ENCODE measurements at places on chromosomes 7 and 10. TPM values are rescaled to one million over a fixed set of nuclear protein-coding genes. Genes with fewer than 3 reads are reported as not detected.

Gene SLC16A9
- 0.32 TPM for polyA plus RNA-seq

GRCh38 chr7:35596061-35596460 is 98.9 kb downstream of the HERPUD2 start:
- no peak for DNase-seq

Gene LRRD1
- not detected for polyA plus RNA-seq

DNA sequence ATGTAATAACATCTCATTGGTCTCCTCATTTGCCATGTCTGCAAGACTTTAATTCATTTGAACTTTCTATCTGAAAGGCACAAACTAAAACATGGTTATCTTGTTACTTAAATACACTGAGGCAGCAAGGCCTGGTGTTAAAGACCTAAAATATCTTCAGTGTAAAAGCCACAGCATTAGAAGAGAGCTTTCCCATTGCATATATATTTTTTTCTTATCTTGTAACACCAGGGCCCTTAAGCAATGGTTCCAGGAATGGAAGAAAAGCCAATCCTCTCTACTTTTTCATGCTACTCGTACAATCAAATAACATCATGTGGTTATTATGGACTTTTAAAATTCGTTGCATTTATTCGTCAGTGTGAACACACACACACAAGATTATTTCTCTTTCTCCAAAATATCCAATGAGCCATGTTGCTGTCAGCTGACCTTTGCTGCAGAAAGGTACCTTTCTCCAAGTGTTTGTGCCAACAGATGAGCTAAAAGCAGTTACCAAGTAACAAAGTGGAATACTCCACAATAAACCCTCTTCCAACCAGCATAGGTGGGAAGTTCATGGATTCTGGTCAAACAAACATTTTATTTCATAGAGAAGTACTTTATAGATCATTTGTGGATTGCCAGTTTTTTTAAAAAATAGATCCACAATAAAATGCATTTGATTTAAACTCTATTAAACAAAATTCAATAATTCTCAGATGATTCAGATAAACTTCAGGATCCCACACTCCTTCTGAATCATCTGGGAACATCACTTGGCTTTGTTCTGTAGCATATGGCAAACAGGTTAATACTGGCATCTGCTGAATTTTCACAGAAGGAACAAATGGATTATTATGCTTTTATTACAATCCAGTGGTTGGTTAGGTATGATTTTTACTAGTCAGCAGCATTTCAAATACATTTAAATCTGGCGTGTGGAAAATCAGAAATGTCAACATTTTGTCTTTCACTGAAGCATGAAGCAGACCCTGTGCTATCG is 63.3 kb upstream of the AGBL3 start:
- no peak for DNase-seq

DNA sequence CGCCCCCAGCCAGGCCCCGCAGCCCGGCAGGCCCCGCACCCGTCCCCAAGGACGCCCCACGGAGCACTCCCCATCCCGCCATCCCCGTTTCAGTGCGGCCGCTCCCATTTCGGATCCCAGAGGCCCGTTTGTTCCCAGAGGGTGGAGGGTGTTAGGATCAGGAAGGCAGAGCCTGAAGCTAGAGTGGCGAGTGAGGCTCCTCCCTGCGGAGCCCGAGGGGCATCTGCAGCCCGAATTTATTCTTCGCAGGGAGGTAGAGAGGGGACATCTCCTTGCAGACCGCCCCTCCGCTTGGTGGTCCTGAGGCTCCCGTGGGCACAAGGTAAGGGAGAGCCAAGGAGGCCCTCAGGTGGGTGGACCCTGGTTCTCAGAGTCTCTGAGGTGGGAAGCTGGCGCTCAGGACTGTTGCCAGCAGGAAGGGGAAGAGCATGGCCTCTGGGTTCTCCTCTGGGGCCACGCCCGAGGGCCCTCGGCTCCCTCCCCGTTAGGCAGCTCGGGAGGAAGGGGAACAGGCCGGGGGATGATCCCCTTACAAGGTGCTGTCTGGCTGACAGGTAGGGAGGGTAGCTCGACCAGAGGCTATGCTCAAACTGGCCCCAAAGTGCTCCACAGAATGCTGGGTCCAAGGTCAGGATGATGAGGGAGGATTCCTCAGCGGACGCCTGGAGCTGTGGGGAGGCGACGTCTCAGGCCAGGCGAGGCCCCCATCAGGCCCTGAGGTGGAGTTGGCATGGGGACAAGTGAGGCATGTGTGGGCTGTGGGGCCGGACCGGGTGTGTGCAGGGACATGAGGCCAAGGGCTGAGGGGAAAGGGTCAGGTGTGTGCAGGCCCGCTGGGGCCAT is 17.4 kb downstream of the POLL start:
- DNase-seq = no peak

Gene FRMD4A
- polyA plus RNA-seq = not detected

GRCh38 chr7:91164506-91164905 is 99.7 kb upstream of the FZD1 start:
- DNase-seq = no peak

Gene CHN2
- not detected for polyA plus RNA-seq

Gene GRB10
- polyA plus RNA-seq = not detected

Gene OLAH
- polyA plus RNA-seq = not detected

Gene TRPV5
- polyA plus RNA-seq = not detected

Gene CYP3A4
- polyA plus RNA-seq = not detected

GRCh38 chr10:121497513-121498470 is 100.5 kb downstream of the FGFR2 start:
- no peak for DNase-seq

DNA sequence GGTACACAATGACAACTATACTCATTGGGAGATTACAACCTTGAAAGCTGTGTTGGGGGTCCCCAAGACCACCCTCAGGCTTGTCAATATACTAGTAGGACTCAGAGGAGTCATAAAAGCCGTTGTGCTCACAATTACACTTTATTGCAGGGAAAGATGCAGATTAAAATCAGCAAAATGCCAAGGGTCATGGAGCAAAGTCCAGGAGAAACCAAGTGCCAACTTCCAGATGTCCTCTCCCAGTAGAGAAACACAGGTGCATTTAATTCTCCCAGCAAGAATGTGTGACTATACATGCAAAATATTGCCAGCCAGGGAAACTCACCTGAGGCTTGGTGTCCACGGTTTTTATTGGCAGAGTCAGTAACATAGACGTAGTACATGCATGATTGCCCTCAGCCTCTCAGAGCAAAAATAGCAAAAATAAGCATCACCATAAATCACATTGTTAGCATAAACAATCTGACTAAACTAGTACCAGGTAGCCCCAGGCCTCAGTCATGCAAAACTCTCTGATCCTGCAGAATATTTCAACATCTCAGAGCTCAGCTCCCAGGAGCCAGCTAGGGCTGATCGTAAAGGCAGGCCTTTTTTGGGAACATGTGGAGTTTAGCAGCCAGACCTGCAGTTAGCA is 50.7 kb downstream of the VIM start:
- no peak for DNase-seq

Gene KAZALD1
- polyA plus RNA-seq = not detected

DNA sequence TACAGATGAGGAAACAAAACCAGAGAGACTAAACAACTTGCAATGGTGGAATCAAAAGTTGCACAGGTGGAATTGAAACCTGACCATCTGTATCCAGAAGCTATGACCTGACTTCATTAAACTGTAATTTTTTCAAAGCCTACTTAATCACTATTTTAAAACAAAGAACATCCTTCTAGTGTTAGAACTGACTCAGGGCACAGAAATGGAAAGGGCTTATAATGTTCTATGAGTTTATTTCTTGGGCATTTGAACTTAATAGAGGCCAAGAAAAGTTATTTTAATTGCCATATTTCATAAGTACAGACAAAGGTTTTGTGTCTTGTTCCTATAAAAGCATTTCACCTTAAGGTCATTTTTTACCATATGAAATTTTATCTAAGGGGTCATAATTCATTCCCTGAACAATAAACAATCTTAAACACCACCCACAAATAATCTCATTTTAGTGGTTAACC is 8.8 kb downstream of the ITGB1 start:
- DNase-seq = no peak

GRCh38 chr7:359766-360361 is 69.9 kb downstream of the FOXL3 start:
- peak; percentile 29 for DNase-seq

Data from naive B cell (primary cell).